ENCODE measurements at places on chromosomes 3 and 15. TPM values are rescaled to one million over a fixed set of nuclear protein-coding genes. Genes with fewer than 3 reads are reported as not detected.

GRCh38 chr3:170079536-170080165 is 41.9 kb downstream of the GPR160 start:
- DNase-seq, result no peak

DNA sequence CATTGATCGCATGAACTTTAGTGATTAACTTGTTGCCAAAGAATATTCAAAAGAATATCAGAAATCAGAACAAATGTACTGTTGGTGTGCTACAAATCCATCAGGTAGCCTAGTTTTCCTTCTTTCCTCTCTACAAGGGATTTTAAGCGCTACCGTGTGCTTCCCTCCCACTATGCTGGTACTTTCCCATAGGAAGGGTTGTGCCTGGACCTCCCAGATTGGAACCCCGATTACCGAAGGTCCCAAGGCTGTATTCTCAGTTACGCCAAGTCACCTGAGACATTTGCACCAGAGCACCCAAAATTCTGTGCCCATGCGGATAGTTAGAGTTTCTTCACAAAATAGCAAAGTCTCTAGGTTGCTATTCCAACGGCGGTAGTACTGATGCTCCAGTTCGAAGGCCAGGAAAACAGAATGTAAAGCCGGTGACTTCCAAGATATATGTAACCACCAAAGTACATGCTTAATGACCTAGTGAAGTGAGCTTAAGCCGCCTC is 23.4 kb upstream of the GATM start:
- DNase-seq, result peak; percentile 31

The OSTN gene
- total RNA-seq, result not detected

GRCh38 chr3:144923046-144923775 is 951.6 kb downstream of the DIPK2A start:
- no peak for DNase-seq

- DNase-seq, result peak; percentile 32
These were observed 205.2 kb downstream of the RBMS3 start for GRCh38 chr3:29486096-29486495.

DNA sequence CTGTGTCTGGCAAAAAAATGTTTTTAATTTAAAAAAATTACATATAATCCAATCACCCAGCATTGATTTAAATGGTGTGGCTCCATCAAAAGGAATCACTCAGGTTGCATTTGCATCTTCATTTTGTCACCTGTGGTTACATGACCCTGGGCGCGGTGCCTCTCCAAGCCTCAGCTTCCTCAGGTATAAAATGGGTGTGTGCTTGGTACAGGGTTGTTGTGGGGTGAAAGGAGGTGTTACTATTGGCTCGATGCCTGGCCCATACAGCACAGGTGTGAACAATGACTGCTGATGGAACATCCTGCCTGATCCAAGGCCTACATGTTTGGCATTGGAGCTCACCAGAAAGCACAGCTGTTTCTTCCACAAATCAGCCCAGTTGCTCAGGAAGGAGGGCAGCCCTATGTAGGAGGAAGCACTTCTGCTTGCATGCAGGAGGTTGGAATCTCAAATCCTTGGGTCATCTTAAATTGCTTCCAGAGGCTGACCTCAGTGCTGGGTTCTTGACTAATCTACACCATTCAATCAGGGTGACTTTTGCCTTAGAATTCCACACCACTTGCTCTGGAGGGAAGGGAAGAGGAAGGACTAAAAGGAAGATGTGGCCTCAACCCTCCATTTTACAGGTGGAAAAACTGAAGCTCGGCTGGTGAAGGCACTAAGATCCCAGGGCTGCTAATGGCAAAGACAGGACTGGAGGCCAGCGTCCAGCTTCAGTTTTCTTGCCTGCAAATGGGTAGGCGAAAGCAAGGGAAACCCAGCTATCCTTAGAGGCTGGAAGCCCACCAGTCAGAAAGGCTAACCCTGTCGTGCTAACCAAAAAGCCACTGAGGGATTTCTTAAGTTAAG is 31.7 kb downstream of the BHLHE40 start:
- peak; percentile 33 for DNase-seq

The CHAC1 gene
- total RNA-seq, result 2.4 TPM

- no peak for DNase-seq
These were observed 44.7 kb upstream of the SELENOK start for GRCh38 chr3:53936347-53936746.

- no peak for DNase-seq
These were observed 30.5 kb downstream of the EDEM1 start for GRCh38 chr3:5217824-5218595.
